ENCODE measurements at places on chromosomes 2 and 18.

- no peak for DNase-seq
Measured at GRCh38 chr18:54684784-54685183, 93.7 kb downstream of the DYNAP start.

DNA sequence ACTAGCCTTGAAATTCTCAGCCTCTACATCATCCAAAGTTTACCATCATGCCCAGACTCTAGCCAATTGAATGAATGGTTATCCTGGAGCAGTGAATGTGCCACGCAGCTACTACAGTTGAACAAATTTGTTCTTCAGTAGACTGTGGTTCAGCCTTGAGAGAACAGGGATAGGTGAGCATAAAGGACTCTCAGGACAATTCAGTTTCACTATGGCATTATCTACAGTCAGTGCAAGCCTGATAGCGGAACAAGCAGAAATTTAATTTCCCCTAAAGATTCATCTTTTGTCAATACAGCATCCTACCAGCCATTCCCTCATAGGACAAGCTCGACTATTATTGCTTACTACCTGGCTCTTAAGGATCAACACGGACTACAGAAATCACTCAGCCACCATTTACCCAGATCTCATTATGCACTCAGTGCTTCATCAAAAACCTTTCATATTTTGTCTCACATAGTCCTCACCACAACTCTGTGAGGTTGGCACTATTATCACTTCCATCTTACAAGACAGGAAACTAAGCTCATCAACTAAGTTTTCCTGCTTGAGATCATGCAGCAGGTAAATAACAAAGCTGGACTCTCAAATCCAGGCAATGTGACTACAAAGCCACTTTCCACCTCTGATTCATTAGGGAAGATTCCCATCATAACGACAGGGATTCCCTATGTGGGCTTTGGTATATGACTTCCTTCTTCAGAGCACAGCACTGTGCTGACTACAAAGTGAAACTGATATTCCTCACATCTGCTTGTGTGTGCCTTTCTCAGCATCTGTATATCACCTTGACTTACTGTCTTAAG lies 181.5 kb upstream of the ACVR2A start:
- DNase-seq, result no peak

DNA sequence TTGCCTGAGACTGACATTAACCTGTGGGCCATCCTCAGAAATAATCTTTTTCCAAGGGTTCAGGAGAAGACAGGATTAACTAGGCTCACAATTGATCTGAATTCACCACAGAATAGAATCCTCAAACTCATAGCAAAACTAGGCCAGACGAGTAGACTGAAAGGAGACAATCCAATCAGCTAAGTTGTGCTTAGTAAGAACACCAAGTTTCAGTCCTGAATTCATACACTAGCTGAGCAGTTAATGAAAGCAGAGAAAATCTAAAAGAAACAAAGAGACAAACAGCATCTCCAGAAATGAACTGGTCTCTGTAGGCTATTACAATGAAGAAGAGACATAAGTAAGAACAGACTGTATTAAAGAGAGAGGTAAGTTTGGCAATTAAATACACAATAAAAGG lies 89.5 kb downstream of the GORASP2 start:
- no peak for DNase-seq

DNA sequence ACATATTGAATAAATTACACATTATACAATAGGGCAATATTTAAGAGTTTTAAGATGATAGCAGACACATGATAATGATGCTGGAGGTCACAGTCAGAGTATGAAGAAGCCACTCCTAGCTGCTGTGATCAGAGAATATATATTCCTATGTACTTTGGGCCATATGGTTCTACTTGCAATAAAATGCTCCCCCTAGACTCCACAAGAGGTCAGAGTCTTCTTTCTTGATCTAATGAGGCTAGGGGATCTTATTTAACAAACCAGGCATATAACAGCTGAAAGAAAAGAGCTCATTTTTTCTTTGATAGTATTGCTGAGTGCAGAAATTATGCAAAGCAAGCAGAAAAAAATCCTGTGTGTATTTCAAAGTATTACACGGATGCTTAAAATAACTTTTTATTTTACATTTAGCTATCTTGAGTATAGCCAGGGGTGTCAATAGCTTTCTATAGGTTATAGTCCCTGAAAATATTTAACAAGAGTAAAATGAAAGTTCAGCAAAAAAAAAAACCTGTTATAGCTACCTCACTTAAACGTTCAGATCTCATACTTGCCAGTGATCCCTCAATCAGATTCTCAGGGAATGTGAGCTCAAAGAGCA lies 748.7 kb upstream of the CHAC2 start:
- DNase-seq, result no peak

DNA sequence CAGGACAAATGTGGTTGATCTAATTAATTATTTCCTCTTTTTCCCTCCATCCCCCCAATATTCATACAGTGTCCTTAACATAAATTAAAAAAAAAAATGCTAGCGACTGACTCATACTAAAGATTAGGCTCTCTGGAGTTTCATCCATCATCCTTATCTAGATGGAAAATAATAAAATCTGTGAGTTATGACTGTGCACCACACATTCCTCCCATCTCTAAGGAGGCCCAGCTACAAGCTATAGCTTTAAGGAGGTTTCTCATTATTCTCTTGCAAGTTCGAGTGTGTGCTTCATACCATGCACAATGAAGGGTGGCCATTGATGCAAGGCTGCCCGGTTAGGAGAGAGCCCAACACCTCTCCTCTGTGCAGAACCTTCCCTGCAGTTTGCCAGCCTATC lies 77.3 kb downstream of the XDH start:
- DNase-seq, result no peak

DNA sequence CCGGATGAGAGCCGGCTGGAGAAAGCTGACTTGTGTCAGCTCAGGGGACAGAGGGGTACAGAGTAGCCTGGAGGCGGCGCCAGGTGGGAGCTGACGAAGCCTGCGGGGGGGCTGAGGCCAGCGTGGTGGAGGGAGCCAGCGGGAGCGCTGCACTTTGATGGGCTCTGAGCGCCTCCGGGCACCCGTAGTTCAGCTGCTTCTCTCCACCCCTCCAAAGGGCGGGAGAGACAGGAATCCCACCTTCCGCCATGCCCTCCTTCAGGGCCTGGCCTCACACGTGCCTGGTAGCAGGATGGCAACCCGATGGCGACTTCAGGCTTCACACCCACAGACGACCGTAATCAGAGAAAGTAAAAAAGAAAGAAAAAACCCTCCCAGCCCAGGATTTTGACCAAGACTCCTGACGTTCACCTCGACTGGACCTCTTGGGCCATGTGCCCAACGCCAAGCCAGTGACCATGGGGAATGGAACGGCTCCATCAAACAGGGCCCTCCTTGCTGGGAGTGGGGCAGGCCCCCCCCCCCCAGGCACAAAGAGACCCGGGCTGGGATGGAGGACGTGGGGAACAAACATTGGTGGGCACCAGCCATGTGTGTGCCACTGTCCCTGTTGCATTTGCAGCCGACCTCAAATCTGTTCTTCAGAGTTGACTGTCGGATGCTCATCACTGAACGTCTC lies 60.7 kb upstream of the ASAP2 start:
- no peak for DNase-seq

DNA sequence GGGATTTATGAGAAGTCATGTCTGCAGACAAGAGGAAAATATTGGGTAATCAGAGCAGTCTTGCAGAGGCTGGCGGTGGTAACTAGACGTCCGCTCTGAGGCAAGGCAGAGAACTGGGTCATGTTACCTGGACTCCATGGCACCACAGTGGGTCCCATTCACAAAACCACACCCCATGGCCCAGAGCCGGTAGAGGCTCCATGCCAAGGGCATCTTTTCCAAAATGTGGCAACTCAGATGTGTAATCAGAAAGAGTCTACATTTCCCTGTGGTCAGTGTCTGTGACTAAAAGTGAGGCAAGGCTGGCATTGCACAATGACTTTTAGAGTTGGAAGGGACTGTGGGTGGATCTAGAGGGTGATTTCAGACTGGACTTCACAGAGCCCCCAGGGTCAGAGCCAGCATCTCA lies 113.1 kb downstream of the MREG start:
- DNase-seq, result peak; percentile 53

DNA sequence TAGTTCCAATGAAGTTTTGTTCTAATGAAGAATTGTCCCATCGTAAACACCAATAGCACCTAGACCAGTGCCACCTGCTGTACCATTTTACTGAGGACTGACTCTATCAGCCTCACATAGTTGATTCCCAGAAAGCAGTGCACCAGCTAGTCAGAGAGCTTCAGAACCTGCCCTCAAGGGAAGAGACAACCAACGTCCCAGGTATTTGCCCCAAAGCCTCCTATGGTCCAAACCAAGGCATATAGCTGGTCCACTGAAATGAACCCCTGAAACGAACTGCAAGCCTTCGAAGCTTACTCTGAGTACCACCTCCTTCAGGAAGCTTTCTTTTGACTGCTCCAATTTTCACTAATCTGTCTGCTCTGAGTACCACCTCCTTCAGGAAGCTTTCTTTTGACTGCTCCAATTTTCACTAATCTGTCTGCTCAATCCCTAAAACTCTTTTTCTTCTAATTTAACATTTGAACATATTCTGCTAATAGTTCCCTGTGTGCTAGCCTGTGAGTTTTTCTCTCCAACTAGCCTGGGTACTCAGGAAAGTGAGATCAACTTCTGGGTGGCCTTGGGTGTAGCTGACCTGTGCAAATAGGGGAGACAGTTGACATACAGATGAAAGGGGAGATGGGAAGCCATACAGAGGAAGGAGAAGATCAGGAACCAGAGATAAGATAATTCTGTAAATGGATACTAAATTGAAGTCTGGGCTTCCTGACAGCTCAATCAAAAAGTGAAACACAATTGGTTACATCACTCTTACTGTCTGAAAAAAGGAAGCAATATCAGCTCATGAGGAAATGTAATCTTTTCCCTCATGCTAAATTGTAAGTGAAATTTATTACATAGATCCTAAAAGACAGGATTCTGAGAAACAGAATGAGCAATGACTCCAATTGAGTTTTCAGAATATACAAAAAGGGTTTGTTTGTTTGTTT lies 33.5 kb upstream of the EML4 start:
- DNase-seq, result no peak

DNA sequence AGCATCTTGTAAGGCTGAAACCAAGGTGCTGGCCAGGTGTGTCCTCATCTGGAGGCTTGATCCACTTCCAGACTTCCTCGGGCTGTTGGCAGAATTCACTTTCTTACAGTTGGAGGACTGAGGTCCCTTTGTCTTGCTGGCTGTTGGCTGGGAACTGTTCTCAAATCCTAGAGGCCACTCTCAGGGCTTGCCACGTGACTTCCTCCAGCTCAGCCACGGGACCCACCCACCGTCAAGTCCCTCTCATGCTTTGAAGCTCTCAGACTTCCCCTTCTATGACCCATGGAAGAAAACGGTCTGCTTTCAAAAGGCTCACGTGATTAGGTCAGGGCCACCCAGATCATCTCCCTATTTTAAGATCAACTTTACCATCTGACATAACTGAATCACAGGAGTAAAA lies 77.1 kb downstream of the SMAD4 start:
- peak; percentile 21 for DNase-seq
